ENCODE measurements at places on chromosomes 5 and 9.

- DNase-seq = no peak
Observed at GRCh38 chr5:39758426-39758825, 333.6 kb upstream of the DAB2 start.

DNA sequence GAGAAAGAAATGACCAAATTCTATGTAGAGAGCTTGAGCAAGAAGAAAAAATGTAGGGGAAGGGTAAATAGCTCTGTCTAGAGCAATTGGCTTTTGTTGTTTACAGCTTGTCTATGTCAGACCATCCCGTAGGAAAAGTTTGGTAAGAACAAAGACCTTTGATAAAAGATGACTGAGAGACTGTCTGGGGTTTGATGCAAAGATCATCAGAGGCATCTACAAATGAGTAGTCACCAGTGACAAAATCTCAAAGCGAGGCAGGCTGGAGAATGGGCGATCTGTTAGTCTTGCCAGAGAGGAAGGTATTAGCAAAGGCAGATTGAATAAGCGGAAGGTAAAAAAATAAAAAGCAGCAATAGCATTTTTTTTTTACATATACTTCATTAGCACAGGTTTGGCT lies 125.0 kb upstream of the RASGRF2 start:
- no peak for DNase-seq

- no peak for DNase-seq
Observed at GRCh38 chr9:129713402-129713679, 39.5 kb downstream of the PTGES start.

GRCh38 chr5:68652534-68652965 lies 437.0 kb downstream of the PIK3R1 start:
- no peak for DNase-seq

DNA sequence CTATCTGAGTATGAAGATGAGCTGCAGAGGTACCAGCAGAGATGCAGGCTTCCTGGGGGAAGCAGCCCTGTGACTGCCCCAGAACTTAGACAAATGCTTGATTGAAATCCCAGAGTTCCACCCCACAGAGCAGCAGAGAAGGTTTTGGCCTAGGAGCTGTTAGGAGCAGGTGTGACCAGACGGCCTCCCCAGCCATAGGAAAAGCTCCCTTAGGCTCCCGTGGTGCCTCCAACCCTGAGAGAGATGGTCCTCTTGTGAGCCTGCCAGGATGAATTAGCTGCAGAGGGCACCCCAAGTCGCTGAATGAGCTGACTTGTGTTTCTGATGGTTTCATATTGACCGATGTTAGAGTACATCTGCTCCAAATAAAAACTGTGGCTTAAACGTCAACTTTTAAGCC lies 22.1 kb downstream of the NTRK2 start:
- no peak for DNase-seq

- no peak for DNase-seq
Observed at GRCh38 chr5:56616454-56617160, 198.7 kb upstream of the MAP3K1 start.

DNA sequence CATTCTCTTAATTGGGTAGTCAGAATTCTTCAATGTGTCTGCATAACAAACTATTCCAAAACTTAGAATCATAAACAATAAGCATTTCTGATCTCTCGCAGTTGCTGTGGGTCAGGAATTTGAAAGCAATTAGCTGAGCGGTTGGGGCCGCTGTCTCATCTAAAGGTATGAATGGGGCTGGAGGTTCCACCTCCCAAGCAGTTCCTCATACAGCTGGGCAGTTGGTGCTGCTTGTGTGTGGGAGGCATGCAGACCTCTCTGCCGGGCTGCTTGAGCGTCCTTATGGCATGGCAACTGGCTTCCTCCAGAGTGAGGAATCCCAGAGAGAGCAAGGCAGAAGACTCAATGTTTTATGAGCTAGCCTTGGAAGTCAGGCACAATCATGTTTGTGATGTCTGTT lies 30.2 kb upstream of the SEMA4D start:
- DNase-seq = no peak

- DNase-seq = peak; percentile 44
Observed at GRCh38 chr5:173451031-173451430, 122.8 kb upstream of the STC2 start.

DNA sequence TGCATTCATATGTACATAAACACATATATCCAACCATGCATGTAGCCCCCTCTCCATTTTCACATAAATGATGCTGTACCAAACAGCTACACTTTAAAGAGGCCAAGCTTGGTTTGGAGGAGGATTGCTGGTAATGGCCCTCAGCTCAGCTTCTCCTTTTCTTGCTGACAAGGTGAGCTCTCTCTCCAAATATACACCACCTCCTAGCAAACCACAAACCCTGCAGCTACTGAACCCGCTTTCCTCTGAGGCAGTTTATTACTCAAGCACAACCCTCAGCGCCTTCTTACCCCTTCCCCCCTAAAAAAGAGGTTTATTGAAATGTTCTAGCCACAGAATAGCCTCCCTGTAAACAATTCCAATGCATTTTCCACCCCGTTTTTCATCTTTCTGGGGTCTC lies 54.0 kb downstream of the ALG2 start:
- no peak for DNase-seq

DNA sequence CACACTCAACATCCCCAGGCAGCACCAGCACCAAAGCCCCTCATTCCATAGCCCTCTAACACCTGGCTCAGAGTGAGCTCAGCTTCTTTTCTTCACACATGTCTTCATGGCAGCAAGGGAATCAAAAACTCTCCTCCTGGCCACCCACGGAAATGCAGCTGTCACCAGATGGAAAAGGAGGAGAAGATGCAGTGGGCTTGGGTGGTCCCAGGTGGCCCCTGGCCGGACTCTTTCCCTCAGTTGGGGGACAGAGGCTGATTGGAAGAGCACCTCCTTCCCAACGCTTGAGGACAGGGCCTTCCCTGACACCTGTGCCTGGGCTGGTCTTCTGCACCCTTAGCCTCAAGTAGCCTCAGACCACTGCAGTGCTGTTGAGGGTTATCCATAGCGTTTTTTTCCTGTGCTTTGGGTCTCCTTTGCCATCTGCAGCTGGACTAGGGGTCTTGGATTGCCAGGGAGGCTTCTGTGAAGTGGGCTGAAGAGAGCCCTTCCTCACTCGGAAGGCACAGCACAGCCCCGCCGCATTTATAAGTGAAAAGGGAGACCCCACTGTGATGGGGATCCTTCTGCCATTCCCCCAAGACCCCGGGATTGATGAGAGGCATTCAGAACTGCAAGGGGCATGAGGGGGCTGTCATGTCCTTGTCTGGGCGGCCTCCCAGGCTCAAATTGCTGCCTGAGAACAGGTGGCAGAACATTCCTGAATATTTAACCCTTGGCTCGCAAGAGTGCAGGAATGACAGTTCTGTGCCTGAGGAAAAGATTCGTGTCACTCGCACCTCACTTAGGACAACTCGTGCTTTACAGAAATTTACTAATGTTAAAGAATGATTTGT lies 200.0 kb downstream of the AUH start:
- no peak for DNase-seq

DNA sequence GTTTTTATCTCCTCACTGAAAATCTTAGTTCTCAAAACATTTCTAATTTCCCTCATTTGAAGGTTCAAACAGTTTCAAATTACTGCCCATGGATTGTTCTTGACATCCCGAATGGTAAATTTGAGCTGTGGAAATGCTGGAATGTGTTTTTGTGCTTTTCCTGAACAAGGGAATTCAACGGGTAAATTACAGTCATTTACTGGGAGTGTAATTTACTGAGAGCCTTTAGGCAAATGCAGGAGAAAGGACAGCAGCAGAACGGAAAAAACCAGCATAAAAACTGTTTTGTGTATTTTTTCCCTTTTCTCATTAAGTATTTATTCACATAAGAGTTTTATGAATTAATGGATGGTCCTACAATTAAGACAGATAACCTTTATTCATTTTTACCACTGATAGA lies 139.2 kb downstream of the PBX3 start:
- no peak for DNase-seq

- no peak for DNase-seq
Observed at GRCh38 chr5:54885636-54886035, 99.8 kb downstream of the ESM1 start.

- no peak for DNase-seq
Observed at GRCh38 chr5:133527311-133527710, 85.0 kb downstream of the FSTL4 start.

DNA sequence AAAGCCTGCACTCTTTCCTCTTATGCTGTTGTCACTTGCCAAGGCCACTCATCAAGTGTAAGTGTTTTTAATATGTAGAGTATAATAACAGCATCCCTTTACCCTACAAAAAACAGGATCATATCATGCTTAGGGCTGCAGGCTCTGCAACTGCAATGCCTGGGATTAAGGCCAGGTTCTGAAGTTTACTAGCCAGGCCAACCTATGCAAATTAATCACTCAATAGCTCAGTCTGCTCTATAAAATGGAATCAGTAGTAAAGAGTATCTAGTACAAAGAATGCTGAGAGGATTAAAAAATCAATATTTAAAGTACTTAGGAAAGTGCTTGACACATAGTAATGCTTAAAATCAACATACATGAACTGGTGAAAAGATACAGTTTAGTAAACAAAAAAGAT lies 253.3 kb downstream of the EDIL3 start:
- DNase-seq = no peak

GRCh38 chr5:180643191-180643851 lies 6.1 kb downstream of the FLT4 start:
- no peak for DNase-seq

DNA sequence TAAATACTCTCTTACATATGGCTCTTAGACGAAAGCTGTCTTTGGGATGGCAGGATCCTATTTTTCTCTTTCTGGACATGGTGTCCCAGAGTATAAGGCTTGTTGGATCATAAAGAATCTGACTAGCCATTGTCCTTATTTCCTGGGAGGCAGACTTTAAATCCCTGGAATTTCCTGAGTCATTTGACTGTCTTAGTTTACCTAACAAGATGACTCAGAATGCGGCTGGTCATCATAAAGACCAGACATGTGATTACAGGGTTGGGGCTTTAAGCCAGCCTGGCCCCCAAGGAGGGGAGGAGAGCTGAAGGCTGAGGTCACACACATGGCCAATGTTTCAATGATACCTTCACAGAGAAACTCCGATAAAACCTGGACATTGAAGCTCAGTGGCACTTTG lies 37.2 kb downstream of the FAM240B start:
- peak; percentile 68 for DNase-seq

GRCh38 chr5:173201636-173202265 lies 33.3 kb downstream of the NKX2-5 start:
- DNase-seq = peak; percentile 70

DNA sequence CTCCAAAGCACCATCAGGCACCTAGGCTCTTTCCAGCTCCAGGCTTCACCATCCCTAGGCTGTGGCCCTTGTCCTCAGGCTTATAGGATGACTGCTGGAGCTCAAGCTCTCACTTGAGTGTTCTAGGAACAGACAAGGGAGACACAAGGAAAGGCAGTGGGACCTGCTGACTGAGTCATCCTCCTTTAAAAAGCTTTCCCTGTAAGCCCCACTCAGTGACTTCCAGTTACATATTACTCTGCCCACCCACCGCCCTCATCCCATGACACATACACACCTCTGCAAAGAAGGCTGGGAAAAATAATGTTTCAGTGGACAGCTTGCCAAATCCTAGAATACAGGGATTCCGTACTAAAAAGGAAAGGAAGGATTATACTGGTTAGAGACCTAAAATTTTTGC lies 154.2 kb upstream of the ZNF366 start:
- peak; percentile 41 for DNase-seq
